NCI-H146 (cell line): ENCODE measurements at places on chromosomes 1 and 21.

- DNase-seq: no peak
Measured at GRCh38 chr1:1763657-1764621, 14.3 kb downstream of the NADK start.

DNA sequence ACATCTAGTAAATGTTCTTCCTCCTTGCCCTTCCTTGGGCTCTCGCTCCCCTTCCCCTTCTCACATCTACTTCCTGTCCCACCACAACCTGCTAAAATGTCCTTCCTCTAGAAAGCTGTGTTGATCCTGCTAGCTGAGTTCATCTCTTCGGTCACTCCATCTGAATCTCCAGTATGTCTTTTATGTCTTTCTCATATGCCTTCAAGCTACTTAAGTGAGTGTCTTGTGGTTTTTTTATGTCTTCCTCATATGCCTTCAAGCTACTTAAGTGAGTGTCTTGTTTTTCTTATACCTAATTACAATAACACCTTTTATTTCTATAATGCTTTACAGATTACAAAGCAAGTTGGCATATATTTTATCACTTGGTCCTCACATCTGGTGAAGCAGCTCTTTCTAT, 33.9 kb downstream of the CSF1 start:
- DNase-seq: no peak

DNA sequence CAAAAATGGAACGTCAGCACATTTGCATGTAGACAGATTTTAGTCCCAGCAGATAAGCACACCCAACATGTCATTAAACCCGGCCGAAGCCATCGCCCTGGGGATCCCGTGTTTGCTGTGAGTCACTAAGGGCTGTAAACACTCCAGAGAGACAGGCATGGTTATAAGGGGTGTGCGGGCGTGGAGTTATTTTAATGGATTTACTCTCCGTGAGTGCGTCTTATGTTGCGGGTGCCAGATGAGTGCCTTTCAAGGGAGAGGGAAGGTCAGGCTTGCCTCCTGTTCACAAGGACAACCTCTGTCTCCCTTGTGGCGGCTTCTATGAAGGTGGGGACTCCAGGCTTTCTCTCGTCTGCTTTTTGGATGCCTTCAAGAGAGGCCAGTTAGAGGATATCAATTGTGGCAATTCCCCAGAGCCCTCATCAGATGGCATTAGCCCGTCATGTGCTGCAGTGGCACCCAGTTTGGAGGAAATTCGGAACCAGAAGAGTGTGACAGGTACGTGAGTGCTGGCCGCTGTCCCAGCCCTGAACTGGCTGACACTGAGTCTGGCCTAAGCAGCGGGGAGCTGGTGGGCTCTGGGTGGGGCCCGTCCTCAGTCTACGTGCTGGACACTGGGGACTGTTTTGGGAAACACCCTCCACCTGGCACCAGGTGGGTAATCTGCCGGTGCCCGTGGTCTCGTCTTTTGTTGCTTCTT, 223.8 kb upstream of the TMEM51 start:
- DNase-seq: no peak

GRCh38 chr1:214120951-214121350, 133.2 kb downstream of the PROX1 start:
- DNase-seq: peak; percentile 68
